ENCODE measurements at places on chromosomes 11 and 22.

GRCh38 chr22:23176645-23177027 is 3.7 kb upstream of the BCR start:
- no peak for DNase-seq

GRCh38 chr11:68089679-68090078 is 31.5 kb downstream of the CHKA start:
- no peak for DNase-seq

GRCh38 chr11:80255021-80255420 is 814.2 kb upstream of the TENM4 start:
- DNase-seq = no peak

DNA sequence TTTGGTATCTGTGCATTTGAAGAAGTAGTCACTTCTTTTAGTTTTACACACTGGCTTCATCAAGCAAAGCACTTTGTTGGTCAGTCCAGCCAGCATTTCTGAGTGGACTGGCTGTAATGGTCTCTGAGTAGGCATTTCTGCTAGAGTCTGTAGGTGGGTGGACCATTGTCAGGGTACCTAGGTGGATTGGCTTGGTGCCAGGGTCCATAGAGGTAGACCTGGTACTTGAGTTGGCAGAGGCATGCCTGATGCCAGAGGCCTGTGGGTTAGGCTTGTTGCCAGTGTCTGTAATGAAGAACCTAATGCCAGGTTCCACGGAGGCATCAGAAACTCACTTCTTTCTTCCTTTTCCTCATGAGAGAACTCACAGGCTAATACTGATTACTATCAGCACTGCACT is 157.9 kb upstream of the C11orf87 start:
- no peak for DNase-seq

GRCh38 chr11:47514825-47515647 is 37.9 kb downstream of the CELF1 start:
- DNase-seq = no peak

GRCh38 chr11:78460471-78460870 is 42.9 kb upstream of the GAB2 start:
- DNase-seq = no peak

DNA sequence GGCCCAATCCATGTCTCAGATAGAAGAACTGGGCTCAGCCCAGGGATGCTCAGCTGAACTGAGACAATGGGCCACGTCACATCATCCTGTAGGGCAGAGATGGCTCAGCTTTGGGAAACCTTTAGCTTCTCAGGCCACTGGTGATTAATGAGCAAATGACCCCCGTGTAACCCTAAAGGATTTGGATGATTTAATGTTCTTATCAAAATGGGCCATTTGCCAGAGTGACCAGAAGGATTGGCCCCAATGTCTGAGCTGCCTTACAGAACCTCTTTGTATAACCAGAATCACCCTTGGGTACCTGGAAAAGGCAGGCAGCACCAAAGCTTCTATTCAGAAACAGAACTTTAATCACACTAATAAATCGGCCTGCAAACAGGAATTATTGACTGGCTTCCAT is 73.7 kb downstream of the ABTB2 start:
- no peak for DNase-seq

DNA sequence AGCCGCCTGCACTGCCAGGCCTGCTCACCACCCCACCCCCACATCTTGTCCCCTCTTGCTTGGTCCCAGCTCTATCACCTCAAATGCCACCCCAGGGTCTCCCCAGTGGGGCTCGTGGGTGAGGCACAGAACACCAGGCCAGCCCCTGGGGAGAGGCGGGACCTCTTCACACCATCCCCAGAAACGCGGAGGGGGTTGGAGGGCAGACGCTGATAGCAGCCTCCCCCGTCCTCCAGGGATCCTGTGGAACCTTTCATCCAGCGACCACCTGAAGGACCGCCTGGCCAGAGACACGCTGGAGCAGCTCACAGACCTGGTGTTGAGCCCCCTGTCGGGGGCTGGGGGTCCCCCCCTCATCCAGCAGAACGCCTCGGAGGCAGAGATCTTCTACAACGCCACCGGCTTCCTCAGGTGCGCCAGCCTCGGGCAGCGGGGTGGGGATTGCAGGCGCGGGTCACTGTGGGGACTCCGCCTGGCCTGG is 5.8 kb downstream of the PKP3 start:
- DNase-seq = peak; percentile 60

DNA sequence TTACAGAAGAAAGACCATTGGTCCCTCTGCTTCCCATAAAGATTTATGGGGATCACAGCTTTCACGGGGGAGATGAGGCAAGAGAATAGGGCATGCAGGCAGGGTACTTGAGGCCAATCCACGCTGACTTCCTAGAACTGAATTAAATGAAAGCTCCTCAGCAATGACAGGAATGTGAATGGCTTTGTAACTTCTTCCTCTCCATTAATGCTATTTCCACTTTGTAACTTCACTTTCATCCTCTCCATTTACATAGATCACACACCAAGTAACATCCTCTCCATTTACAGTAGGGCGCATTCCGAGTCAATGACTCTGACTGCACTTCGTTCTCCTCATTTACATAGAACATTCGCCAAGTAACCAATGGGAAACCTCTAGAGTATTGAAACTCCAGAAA is 89.8 kb downstream of the PIWIL4 start:
- no peak for DNase-seq

DNA sequence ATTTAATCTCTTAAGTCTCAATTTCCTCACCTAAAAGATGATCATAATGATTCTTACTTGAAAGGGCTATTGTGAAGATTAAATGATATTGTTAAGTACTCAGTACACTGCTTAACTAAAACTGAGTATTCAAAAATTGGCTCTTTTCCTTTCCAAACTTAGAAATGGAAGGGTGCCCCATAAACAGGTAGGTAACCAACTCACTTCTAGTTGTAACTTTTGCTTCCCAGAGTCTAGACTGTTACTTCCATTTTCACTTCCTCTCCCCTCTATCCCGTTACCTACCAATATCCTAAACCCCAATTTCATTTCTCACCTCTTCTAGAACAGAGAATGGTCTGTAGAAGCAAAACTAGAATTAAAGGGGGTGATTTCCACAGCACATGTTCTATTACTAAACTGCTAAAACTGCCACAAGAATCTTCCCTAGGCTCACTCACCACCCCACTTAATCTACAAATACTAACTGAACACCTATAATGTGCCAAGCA is 50.0 kb downstream of the RRAS2 start:
- no peak for DNase-seq

DNA sequence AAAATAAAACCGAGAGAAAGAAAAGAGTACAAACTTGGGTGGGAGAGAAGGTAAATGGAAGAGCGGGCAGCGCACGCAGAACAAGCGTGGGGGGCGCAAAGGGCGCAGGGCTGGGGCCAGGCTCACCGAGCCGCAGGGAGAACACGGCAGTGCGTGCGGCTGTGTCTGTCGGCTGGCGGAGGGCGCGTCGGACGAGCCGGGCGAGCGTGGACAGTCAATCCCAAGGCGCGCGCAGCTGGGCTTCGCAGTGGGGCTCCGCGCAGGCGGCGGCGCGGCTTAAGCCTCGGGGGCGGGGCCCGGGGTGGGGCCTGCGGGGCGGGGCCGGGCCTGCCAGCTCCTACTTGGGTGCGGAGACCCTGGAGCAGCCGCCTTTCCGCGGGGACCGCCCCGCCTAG is at the start of gene UCP2:
TSS of gene UCP2 (minus strand) at position 249 of the 395 bp plus-strand sequence. CDS start 4,465 bp downstream, outside the sequence.
- peak; percentile 95 for DNase-seq

GRCh38 chr11:121692236-121692635 is 239.5 kb upstream of the SORL1-AS1 start:
- no peak for DNase-seq

DNA sequence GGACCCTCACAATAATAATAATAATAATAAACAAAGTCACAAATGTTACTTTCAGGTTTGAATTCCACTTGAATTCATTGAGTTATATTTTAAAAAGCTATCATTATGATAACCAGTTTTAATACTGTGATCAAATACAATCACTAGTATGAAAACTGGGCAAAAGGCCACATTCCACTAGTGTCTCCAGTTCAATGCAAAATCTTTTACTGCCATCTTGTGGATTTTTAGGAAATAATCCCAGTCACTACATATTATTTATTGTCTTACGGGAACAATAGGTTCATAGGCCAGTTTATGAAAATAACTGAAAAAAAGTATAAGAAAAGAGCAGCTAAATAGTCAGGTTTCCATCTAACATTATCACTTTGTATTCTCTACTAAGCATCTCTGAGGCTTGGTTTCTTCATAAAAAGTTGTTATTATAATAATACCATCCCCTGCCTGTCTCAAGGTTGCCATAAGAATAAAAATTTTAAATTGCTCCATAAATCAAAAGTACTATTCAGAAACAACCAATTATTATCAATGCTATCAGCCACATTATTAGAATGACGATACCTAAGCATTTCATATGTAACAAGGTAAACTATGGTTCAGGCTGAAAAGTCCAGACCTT is 533.9 kb upstream of the CCDC90B start:
- no peak for DNase-seq

DNA sequence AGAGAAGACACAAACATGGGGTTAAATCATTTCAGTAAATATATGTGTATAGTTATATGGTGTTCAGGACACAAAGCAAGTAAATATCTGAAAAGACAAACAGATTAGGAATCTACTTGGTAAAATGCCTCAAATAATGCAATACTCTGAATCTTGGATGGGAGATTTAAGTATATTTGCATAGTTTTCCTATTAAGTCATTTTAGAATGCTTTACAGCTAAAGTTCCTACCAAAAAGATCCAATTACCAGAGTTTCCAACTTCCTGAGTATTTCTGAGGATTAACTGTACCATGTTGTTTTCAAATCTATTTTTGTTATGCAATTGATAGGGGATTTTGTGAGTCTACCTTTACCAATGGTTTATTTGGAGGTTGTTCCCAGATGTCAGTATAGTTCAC is 424.4 kb upstream of the CCDC179 start:
- DNase-seq = no peak

DNA sequence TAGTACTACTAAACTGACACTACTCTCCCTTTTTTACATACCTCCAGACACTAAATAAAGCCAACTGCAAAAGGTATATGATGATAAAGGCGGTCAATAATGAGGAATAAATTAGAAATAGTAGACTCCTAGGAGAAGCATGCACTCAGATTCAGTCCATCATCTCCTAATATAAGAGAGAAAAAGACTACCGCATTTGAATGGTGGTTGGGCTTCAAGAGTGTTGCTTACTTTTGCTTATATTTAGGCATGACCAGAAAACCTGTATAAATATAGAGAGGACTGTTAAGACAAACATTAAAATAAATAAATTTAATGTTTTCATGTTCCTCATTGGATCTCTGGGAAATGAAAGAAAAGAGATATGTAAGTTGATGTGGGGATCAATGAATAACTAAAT is 1137.0 kb downstream of the FAM181B start:
- no peak for DNase-seq

GRCh38 chr11:121337740-121338272 is 45.2 kb downstream of the SC5D start:
- DNase-seq = peak; percentile 77

DNA sequence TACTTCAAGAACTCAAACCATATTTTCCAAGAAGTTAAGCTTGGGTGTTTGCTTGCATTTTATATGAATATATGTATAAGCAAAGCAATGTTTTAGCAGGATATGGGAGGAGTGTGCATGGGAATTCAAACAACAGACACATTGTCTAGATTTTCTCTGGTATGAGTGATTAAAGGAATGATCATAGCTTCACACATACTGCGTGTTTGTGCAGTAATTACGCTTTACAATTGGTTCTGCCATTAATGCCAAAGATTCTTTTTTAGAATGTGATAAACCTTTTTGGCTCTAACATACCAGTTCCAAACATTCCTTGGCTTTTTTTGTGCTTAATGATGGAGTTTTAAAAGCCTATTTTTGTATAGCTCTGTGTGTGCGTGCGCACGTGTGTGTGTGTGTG is 54.0 kb downstream of the CCDC34 start:
- DNase-seq = no peak

GRCh38 chr11:14315130-14315529 is 43.9 kb downstream of the RRAS2 start:
- no peak for DNase-seq

DNA sequence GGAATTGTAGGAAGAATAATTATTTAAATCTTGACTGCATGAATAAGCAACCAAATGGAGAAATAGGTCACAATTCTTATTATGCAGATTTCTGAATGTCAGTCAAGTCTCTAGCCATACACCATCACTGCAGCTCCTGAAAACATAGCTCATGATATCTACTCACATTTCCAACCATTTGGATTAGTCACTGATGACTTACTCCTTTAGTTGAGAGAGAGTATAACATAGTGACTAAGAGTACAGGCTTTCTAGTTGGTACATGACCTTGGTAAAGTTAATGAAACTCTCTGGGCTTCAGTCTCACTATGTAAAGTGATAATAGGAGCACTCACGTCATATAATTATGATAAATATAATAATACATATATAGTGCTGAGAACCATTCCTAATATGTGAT is 265.2 kb downstream of the KCNA4 start:
- no peak for DNase-seq

GRCh38 chr11:44597358-44598012 is 32.0 kb downstream of the CD82 start:
- no peak for DNase-seq

GRCh38 chr11:10746871-10747270 is 4.2 kb upstream of the CTR9 start:
- no peak for DNase-seq

DNA sequence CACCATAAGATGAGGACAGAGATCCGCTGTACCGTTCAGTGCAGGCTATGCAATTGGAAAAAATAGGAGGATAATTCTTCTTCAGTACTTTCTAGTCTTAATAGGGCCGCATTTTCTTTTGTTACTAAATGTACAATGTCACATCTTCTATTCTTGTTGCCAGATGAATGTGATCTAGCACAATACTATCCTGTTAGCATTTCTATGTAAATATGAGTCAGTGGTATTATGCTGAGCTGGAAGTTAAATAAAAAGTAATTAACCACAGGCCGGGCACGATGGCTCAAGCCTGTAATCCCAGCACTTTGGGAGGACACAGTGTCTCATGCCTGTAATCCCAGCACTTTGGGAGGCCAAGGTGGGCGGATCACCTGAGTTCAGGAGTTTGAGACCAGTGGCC is 24.4 kb upstream of the BIRC3 start:
- no peak for DNase-seq

GRCh38 chr22:38136607-38137006 is 26.1 kb upstream of the BAIAP2L2 start:
- no peak for DNase-seq

DNA sequence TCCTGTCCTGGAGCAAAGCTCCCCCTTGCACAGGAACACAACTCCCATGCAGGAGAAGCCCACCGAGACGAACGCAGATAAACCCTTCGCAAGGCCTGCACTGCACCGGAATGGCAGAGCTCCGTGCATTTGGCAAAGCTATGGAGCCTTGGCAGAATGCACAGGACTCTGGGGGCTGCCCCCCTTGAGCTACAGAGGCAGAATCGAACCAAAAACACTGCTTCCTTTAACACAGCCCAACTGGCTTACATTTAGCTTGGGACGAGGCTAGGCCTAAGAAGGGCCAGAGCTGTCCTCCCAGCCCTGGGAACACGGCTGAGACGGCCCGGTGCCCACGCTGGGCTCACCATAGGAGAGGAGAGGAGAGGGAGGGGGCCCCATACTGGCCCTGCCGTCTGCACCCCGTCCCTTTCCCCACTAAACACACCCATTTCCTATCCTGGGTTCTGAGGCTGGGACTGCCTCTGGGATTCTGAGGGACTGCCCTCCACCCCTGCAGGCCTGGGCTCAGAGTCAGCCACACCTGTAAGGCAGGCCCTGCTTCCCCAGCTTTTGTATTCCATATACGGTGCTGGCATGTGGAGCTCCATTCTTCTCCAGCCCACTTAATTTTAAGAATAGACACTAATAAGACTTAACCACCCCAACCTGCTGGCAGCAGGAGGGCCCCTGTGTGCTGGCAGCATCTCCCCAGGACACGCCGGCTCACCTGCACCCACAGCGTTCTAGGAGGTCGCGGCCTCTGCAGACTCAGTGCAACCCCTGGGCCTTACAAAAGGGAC is 32.9 kb downstream of the PPM1F start:
- DNase-seq = no peak

All from right cardiac atrium (tissue), 5 donors.